HepG2 (cell line): ENCODE measurements at places on chromosomes 6 and 20. TPM values are rescaled to one million over a fixed set of nuclear protein-coding genes. Genes with fewer than 3 reads are reported as not detected.

DNA sequence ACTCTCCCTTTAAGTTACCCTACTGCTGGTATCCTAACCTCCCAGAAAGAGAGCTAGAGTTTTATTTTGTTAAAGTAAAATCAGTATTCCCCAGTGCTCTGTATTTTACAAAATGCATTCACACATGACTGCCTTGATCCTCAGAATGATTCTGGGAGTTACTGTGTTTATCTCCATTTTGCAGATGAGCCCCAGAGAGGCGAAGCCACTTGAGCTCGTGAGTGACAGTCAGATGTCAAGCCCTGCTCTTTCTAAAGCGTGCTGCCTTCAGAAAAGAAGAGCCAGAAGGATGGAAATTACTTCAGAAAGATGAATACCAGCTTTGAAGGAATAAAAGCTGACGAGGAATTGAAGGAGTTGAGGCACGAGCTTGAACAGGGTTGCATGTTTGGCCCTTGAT lies 14.1 kb upstream of the OSER1 start:
- DNase-seq, result no peak

The EFCAB8 gene
- 0.22 TPM in 1 of 2 replicates, not detected in the other for total RNA-seq

- no peak for DNase-seq
These were observed 19.4 kb upstream of the MAPK13 start for GRCh38 chr6:36110863-36111262.

DNA sequence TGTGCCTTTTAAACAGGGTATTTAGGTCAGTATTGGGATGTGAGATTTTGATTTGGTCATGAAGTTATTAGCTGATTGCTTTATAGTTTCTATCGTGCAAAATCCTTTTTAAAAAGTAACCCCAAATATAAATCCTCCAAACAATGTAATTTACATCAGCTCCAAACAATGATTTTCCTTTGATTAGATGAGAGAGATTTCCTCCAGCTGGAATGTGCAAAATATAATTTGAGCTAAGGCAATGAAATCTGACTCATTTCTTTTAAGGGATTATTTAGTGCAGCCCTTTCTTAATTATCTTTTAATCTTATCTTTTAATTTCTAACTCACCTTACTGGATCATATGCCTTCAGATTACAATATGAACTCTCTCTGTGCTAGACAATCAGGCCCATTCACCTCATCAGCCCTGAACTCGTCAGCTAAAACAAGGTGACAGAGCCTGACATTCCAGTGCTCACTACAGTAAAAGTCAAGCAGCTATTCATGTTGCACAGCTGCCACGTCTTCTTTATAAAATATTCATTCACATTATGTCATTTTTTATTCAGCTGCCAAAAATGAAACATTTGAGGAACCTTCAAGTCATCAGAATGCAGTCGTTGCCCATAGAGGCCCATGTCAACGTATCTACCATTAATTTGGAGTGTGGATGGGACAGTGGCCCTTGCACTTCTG lies 440.1 kb downstream of the CBLN4 start:
- DNase-seq, result no peak

- DNase-seq, result no peak
These were observed 188.0 kb upstream of the SASH1 start for GRCh38 chr6:148154668-148155067.

The ELOVL2 gene
- total RNA-seq, result 60.1 and 65.4 TPM in 2 replicates

DNA sequence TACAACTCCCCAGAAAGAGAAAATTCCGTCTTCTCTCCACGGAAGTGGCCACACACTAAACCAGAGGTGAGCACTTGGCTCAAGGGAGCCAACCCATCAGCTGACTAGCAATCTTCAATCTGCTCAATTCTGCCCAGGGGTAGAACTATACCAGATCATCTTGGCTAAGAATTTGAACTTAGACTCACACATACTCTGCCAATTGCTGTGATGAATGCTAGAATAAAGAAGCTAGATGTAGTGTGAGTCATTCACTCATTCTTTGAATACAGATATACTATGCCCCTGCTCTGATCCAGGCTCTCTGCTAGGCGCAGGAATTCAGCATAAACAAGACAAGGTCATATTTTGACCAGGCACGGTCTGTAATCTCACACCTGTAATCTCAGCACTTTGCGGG lies 147.9 kb upstream of the SHLD1 start:
- no peak for DNase-seq

The FBXO30 gene
- total RNA-seq, result 7.1 and 11.4 TPM in 2 replicates

DNA sequence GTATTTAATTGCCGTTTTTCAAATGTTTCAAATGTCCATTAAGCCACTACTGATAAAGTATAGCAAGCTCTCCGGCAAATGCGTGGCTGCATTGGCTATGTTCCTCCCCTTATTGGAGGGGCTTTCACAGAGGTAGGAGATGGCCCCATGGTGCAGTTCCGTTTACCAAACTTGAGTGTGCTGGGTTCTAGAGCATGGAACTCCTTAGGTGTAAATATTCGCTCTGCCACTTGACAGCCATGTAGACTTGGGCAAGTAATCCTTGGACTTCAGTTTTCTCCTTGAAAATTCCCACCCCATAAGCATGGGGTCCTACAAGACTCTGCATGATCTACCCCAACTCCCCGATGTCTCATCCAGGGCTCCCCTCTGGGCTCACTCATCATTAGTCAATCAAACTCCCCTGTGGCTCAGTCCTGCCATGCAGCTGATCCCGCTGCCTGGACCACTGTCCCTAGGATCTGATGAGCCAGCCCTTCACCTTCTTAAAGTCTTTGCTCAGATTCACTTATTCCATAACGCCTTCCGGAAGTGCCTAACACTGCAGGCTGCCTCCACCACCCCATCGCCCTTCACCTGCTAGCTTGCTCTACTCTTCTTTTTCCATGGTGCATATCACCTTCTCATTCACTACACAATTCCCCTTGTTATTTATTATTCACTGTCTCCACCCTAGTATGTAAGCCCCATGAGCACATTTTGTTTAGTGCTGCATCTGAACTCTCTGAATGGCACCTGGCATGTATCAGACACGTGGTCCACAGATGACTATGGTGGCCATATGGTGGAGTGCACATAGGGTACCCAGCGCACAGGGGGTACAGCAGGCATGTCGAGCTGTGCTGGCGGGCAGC lies 18.8 kb downstream of the PRR18 start:
- no peak for DNase-seq

The SIRPD gene
- not detected in 2 replicates for total RNA-seq

GRCh38 chr6:24458941-24459340 lies 30.4 kb downstream of the GPLD1 start:
- DNase-seq, result no peak
